ENCODE measurements at places on chromosomes 3 and 15.
A peak's percentile ranks its signal among the peaks of the same experiment; 100 is the strongest.

- no peak for DNase-seq
Measured at GRCh38 chr3:2793987-2794386, 316.2 kb downstream of the IL5RA start.

DNA sequence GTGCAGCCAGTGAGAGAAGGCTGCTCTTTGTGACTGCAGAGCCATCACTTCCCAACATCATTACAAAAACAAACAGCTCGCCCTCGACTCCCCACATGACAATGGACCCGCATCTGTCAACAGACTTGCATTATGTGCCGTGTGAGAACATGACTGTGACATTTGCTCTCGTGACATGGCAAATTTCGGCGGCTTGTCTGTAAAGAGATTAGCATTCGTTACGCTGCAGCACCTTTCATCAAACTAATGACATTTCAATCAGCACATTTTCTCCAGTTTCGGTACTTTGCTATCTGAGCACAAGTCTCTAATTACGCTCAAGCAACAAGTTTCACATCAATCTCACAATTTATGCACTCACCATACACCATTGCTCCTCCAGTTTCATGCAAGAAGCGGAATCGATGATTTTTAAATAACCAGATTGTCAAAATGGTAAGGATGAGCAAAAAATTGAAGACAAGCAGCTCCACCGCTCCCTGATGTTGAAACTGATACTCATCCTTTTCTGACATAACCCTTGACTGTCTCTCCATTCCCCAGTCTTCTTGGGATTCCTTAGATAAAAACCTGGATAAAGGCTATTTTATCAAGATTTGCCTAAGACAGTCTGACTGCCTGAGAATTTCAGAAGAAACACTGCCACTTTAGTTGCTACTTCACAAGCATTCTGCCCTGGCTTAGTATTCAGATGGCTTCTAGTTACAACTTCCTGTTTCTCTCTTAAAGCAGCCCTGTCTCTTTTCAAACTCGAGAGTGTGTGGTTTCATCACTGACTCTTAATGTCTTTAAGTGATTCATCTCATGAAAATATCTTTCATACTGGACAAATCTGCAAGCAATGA, at the start of gene SLC9A9:
Gene SLC9A9, minus strand, starts transcription at position 682 of the 845 bp plus-strand sequence. Its CDS starts 146 bp downstream, at position 536.
- DNase-seq, result peak; percentile 62

GRCh38 chr15:50051811-50052419, 67.1 kb downstream of the ATP8B4 start:
- peak; percentile 17 for DNase-seq

- peak; percentile 49 for DNase-seq
Measured at GRCh38 chr3:66297260-66297873, 76.6 kb downstream of the SLC25A26 start.

DNA sequence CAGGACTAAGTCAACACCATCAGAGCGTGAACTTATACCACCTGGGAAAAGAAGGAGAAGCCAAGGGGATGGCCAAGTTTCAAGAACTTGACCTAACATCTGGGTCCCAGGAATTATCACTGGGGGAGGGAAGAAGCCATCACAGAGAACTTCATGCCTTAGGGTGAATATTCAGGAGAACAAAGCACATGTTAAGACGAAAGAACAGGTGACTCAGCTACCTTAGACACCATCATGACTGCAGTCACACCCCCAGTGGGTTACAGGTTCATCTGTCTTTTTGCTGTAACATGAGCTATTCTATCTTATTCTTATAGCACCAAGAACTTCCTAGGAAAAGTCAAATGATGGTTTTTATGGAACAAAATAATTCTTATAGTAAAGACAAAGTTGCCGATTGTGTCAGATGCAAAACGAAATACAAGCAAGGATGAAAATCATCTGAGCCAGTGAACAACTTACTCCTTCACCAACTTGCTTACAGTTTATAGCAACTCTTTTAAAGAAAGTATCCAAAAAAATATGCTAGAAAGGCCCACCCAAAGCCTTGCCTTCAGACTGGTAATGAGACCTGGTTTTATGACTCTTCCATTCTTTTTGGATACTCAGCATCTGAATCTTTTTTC, 72.0 kb downstream of the TPRA1 start:
- no peak for DNase-seq

- DNase-seq, result no peak
Measured at GRCh38 chr15:67090297-67091070, 25.1 kb downstream of the SMAD3 start.

- DNase-seq, result no peak
Measured at GRCh38 chr3:108202834-108203233, 19.4 kb downstream of the IFT57 start.

- peak; percentile 52 for DNase-seq
Measured at GRCh38 chr15:51162865-51163762, 68.4 kb upstream of the TNFAIP8L3 start.
